Pons (tissue), 1 donor: ENCODE measurements at places on chromosomes 12 and 14.

- DNase-seq = no peak
Observed at GRCh38 chr14:46036099-46036498, 615.5 kb downstream of the RPL10L start.

- DNase-seq = no peak
Observed at GRCh38 chr12:68100241-68100640, 59.3 kb downstream of the IFNG start.

DNA sequence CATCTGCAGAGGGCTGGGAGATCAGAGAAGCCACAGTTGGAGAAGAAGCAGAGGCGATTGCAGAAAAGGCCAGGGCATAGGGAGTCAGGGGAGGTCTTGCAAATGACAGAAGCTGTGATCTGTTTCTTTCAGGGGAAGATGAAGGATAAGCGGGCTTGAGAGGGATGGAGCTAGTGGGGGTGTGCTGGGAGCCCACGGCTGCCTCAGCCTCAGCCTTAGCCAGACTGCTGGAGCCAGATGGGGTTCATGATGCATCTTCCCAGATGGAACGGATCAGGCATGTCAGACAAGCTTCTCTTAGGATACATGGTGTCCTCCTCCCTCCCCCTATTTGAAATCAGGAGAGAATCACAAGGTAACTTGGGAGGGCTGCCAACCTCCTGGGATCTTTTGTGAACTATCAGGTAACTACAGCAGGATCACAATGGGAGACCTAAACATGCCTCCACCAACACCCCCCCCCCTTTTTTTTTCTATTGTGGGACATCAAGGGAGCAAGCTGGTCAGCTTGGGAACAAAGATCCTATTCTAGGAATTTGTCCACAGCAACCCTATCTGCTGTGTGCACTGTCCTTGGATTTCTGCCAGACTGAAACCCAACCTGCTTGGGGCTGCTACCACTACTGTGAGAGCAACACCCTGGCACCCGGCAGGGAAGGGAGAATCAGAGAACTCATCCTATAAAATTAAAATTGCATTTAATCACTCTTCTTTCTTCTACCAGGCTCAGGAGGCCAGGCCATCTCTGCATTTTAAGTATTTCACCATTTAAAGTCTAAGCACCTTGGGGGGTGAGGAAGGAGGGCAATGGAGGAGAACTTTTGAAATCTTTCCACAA, 10.7 kb upstream of the ATP2A2 start:
- peak; percentile 52 for DNase-seq

- no peak for DNase-seq
Observed at GRCh38 chr12:98828802-98829600, 183.9 kb downstream of the APAF1 start.

DNA sequence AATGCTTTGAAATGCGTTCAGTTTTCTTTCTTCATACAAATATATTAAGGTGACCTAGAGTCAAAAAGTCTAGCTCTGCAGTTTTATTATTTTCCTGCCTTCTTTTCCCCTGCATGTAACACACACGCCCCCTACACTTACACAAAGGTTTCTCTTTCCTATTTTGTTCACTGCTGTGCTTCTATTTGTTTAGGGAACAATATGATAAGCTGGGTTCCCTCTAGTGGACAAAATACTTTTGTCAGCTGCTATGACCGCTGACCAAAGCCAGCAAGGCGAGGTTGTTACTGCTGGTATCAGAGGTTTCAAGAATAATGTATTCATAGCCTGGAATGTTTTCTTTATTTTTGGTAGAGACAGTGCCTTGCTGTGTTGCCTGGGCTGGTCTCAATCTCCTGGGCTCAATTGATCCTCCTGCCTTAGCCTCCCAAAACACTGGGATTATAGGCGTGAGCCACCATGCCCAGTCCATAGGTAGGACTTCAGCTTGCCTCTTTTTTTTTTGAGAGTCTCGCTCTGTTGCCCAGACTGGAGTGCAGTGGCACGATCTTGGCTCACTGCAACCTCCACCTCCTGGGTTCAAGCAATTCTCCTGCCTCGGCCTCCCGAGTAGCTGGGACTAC, 33.4 kb downstream of the FNTB start:
- peak; percentile 98 for DNase-seq

DNA sequence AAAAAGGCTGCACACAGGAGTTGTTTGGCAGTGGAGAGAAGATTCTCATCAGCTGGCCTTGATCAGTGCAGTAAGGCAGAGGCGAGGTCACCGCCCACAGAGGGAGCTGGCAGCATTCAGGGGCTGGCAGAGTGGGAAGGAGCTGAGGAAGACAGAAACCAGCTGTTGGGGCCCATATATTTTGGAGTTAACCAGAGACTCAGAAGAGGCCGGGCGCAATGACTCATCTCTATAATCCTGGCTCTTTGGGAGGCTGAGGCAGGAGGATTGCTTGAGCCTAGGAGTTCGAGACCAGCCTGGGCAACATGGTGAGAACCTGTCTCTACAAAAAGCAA, 17.7 kb downstream of the SMCO2 start:
- no peak for DNase-seq

DNA sequence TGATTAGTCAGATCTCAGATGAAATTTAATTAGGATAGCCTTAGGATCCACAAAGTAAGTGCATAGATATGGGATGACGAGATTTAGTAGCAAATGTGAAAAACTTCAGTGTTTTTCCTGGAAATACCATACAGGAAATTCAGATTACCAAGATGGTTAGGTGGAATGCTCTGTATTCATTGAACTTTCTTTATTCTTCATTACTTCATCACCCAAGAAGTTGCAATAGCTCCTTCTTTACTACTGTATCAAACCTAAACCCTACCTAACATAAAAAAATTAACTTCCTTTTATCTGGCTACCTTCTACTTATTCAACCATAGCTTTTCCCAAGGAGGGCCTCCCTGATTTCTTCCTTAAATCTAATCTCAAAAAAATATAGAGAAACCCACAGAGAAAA, 100.4 kb downstream of the TTC6 start:
- DNase-seq = no peak

GRCh38 chr12:75446857-75447256, 33.7 kb upstream of the GLIPR1 start:
- no peak for DNase-seq

DNA sequence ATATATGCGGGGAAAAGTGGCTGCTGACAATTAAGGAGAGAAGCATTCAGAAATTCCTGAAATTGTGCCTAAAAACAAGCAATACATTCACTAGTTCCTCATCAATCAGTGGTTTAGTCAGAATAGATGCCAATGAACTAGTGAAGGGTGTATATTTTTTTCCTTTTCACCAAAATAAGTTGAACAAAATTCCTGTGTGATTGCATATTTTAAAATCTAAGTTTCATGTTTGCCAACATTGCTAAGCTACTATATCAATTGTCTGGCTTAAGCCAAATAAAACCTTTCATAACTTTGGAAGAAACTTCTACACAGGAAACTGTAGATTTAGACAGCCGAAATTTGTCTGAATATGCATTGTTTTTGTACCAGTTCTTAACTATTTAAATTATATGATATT, 8.7 kb downstream of the PRKD1 start:
- DNase-seq = no peak

- DNase-seq = peak; percentile 31
Observed at GRCh38 chr14:59254911-59255545, 66.6 kb downstream of the DAAM1 start.

GRCh38 chr12:124025661-124026060, 52.6 kb downstream of the ZNF664 start:
- no peak for DNase-seq

DNA sequence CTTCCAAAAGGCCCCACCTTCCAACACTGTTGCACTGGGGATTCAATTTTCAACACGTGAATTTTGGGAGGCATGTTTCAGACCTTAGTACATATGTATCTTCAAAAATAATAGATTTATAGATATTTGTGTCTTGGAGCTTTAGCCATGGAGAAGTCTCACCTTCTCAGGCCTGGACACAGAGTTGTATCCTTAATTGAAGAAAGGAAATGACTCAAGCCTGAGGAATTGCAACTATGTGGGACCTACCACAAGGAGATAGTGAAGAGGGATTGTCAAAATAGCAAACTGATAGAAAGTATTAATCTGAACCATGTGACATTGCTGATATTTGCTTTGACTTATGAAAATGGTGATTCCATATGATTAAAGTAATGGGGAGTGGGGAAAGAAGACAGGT, 89.8 kb downstream of the ACSS3 start:
- no peak for DNase-seq

DNA sequence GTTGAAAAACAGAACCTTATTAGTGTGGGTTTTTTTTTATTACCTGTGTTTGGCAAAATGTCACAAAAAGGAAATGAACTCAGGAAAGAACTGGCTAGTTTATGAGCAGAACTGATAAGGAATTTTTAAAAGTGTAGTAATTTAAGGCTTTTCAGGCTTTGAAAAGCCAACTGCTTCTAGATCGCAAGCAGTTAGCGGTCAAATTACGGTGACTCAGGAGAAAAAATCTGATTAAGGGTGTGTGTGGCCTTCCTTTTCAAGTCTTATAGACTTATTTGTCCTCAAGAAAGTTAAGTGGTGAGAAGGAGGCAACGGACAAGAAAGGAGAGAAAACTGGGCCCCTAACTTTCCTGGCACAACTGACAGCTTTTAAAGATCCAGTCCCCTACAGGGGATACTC, 33.4 kb downstream of the PDZRN4 start:
- DNase-seq = no peak

DNA sequence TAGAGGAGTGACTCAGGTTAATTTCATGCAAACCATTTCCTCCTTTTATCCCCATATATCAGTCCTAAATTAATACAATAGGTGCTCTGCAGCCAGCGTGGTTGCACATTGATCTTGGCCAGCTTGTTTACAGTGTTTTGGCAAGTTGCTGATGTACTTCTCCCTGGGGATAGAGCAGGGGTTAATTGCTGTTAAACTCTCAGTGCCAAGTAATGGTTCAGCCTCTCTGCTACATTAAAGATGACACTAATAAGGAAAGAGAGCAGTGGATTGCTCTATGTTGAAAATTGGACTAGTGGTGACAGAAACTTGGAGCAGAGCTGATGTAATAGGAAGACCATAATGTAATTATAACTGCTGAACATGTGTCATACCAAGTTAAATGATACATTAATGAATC, 717.5 kb downstream of the RERGL start:
- DNase-seq = no peak

GRCh38 chr12:6069437-6070093, 54.9 kb downstream of the VWF start:
- no peak for DNase-seq

DNA sequence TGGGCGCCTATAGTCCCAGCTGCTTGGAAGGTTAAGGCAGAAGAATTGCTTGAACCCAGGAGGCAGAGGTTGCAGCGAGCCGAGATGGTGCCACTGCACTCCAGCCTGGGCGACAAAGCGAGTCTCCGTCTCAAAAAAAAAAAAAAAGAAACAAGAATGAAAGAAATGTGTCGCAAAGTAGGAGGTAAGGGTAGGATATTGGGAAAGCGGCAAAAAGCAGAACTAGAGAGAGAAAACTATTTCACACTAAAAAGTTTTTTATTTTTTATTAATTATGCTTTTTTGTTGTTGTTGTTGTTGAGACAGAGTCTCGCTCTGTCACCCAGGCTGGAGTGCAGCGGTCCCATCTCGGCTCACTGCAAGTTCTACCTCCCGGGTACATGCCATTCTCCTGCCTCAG, 17.7 kb downstream of the SBNO1 start:
- no peak for DNase-seq

DNA sequence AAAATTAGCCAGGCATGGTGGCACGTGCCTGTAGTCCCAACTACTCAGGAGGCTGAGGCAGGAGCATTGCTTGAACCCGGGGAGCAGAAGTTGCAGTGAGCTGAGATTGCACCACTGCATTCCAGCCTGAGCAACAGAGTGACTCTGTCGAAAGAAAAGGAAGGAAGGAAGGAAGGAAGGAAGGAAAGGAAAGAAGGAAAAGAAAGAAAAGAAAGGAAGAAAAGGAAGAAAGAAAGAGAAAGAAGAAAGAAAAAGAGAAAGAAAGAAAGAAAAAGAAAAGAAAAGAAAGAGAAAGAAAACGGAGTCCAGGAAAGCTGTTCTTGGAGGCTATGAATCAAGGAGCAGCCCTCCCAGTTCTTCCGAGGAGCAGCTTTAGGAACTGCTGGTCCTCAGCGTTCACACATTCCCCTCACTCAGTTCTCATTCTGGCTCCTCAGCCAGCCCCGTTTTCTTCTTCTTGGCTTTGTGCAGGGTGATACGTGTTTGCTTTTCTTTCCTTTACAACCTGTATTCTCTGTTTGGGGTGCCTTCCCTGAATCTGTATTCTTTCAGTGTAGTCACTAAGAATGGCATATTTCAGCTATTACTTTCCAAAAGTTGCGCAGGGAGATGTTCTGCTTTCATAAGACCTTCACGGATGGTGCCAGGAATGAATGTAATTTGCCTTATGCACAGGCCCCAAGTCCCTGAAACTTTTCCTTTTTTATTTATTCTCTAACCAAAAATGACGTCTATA, 12.2 kb downstream of the FBXL14 start:
- no peak for DNase-seq

- DNase-seq = peak; percentile 8
Observed at GRCh38 chr12:32843528-32844095, 53.0 kb downstream of the PKP2 start.

DNA sequence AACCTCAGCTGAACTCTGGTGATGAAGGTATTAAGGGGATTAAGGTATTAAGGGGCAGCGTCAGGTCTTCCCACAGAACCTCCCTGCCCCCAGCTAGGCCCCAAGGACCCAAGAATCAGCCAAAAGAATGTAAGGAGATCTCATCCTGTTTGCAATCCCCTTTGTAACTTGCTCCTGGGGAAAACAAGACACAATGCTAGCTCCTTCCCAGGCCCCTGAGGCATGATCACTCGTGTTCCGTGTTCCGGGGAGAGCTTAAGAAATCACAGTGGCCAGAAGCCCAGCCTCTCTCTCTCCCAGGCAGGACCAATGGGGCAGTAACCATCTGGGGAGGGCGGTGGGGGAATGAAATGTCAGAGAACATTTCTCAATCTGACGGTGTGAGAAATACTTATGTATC, 33.2 kb downstream of the PIGH start:
- peak; percentile 70 for DNase-seq

DNA sequence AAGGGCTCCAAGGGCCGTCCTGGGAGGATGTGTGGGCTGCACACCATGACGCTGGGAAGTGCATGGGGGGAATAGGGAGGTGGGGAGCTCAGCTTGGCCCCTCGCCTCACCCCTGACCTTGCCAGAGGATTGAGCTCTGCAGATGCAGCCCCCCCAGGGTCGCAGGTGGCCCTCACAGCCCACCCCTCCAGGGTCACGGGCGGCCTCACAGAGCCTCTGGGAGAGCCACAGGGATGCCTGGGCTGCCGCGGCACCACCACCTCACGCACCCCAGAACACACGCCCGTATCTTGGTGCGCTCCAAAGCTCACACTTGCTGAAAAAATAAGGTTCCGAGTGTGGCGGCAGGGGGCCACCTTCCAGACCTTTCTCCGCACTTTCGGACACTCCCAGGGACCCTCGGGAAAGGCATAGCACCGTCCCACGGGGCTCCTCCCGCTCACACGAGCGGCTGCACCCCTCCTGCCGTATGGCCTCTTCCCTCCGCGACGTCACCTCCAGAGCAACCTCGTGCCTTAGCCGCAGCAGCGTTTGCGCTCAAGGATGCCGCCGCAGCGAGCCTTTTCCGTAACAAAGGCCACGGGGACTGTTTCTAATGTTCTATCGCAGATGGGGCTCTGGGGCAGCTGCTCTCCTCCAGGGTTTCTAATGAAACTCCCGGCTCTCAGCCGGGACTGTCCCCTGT, 9.9 kb upstream of the FBRSL1 start:
- DNase-seq = no peak

GRCh38 chr12:81500788-81501187, 258.4 kb downstream of the PPFIA2 start:
- no peak for DNase-seq

GRCh38 chr12:69509308-69509736, 39.1 kb downstream of the FRS2 start:
- no peak for DNase-seq
